HCT116 (cell line): ENCODE measurements at places on chromosomes 5 and 9.

- no peak for DNase-seq
Measured at GRCh38 chr5:78972654-78973428, 12.3 kb downstream of the ARSB start.

- DNase-seq, result no peak
Measured at GRCh38 chr5:151414536-151414935, 32.9 kb upstream of the SLC36A1 start.

DNA sequence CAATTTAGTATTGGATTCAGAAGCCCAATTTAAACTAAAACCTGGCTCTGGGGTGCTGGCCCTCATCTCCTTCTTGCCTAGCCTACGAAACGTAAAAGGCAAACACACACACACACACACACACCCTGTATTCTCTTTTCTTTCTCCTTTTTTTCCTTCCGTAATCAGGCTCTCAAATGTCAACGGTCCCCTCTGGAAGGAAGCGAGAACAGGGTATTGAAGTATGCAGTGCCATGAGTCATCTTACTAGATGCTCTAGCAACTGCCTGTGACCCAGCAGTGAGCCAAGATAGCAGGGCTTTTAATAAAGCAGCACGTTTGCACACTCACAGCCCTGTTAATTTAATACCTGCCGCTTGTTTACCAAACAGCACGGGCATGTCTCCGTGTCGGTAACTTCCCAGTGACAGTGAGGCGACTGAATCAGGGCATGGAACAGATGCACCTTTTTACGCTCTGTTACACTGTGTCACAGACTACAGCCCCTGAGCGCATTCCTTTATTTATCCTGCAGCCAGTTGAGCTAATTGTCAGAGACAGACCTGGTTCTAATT is 243.8 kb downstream of the BNC2 start:
- DNase-seq, result no peak

GRCh38 chr5:132087176-132087575 is 13.6 kb downstream of the CSF2 start:
- no peak for DNase-seq

- peak; percentile 66 for DNase-seq
Measured at GRCh38 chr5:147403651-147404640, 105.9 kb downstream of the DPYSL3 start.

- DNase-seq, result no peak
Measured at GRCh38 chr5:134100283-134101091, 14.0 kb upstream of the TCF7 start.

GRCh38 chr5:53568401-53568800 is 8.0 kb downstream of the NDUFS4 start:
- no peak for DNase-seq

GRCh38 chr9:13447843-13448422 is 168.4 kb upstream of the MPDZ start:
- DNase-seq, result no peak

GRCh38 chr9:117775591-117775990 is 71.4 kb downstream of the TLR4 start:
- no peak for DNase-seq

- no peak for DNase-seq
Measured at GRCh38 chr5:82861701-82862100, 215.5 kb downstream of the TMEM167A start.

- DNase-seq, result no peak
Measured at GRCh38 chr9:109802491-109802890, 22.5 kb downstream of the PALM2AKAP2 start.

GRCh38 chr5:2201421-2201820 is 318.7 kb upstream of the IRX4 start:
- no peak for DNase-seq

DNA sequence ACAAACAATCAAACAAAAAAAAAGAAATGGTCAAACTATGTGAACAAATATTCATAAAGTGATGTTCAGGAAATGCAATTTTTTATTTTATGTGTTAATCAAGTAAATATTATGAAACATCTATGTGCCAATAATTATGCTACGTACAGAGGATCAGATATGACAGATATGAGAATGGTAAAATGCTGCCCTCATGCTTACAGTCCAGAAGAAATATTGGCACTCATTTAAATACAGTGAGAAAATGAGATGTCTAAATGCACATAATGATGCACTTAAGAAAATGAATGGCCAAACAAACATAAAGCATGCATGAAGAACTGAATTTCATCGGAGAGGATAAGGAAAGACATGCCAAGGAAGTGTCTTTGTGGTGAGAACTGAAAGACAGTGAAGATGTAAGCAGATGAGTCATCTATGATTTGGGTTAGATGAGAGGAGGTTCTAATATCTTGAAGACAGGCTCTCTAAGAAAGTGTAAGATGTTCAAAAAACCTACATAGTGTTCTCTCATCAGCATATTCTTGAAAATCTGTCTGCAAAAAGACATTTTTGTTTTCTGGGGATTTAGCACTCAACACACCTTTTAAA is 1231.1 kb upstream of the ACO1 start:
- no peak for DNase-seq

DNA sequence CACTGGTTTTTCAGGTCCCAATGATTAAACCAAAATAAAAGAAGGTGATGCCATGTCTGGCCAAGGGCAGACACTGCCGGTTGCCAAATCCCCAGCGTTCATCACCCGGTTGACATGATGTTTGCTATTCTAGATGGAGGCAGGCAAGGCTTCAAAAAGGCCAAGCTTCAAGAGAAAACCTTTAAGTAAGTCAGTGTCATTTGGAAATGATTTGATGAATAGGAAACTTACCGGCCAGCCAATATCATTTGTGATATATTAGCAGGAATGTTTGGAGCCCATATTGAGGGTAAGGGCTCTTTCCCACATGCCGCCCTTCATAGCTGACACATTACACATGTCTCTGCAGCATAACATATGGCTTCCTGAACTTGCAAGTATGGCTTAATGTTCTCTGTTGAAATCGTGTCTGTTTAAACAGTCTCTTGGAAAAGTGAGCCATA is 89.5 kb upstream of the TTC23L start:
- no peak for DNase-seq

DNA sequence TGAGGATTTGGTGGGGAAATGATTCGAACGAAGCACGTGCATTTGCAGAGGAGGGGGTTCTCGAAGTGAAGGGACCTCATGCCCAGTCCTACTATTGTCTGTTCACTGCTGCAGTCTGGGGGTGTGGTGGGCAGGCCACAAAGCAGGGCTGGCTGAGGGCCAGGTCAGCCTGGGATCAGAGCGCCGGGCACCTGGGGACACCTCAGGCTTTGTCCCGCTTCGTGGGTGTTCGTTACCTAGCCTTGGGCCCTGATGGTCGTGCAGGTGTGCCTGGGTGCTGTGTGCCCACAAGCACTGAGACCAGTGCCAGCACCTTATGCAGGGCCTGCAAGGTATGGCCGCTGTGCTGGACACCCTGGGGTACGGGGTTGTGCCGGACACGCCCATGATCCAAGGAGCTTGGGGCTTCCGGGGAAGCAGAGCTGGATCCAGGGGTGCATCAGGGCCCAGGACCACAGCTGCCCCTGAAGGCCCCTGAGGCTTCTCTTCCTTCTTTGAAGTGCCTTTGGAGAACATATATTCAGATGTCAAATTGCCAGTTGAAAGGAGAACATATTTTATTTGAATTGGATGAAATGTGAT is 80.6 kb downstream of the COL5A1 start:
- DNase-seq, result no peak
